ENCODE measurements at places on chromosomes 11 and 22.
A peak's percentile ranks its signal among the peaks of the same experiment; 100 is the strongest.

- DNase-seq, result no peak
Observed at GRCh38 chr11:112834277-112834755, 126.9 kb upstream of the NCAM1 start.

GRCh38 chr11:68353118-68353517 is 40.7 kb downstream of the LRP5 start:
- DNase-seq, result no peak

DNA sequence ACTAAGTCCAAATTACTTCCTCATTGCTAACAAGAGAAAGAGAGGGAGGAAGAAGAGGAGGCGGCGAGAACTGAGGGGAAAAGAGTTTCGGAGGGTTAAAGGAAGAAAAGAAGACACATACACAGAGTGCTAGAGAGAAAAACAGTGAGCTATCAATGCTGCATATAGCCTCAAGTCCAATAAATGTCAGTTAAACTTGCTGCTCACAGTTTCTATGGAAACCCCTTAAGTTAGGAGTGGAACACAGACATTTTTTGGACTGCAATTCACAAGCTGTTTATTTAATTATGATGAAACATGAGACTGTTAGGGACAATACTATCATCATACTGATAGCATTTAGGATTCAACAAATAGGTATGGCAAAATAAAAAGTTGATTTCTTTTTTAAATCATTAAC is 1320.4 kb downstream of the LRRC4C start:
- DNase-seq, result no peak

DNA sequence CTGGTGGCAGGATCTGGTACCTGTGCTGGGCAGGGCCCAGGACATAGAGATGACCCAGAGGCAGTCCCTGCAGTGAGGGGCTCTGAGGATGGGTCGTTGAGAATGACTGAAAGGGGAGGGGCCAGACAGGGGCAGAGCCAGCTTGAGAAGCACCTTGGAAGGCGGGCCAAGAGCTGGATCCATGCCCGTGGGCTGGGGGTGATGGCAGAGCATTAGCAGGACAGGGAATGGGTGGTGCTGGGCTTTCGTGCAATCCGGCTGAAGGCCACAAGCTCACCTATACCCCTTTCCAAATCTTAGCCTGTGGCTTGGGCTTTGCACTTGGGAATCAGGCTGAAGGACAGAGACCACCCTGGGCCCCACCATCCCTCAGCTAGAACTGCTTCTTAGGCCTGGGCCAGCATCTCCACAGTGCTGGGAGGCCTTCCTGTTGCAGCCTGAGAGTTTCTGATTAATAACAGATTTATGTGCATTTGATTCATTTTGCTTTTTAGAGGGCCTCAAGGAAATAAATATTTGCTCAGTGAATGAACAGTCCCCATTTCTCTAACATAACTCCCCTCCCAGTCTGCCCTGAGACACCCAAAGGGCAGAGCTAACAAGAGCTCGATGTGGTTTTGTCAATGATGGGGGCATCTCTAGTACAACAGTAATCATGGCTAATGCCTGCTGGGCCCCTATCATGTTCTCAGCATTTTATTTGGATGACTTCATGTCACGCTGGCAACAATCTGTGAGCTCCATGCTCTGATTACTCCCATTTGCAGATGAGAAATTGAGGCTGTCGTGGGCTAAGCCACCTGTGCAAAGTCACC is 39.3 kb downstream of the RIBC2 start:
- DNase-seq, result no peak

GRCh38 chr11:7677796-7678201 is 4.5 kb upstream of the CYB5R2 start:
- DNase-seq, result no peak

DNA sequence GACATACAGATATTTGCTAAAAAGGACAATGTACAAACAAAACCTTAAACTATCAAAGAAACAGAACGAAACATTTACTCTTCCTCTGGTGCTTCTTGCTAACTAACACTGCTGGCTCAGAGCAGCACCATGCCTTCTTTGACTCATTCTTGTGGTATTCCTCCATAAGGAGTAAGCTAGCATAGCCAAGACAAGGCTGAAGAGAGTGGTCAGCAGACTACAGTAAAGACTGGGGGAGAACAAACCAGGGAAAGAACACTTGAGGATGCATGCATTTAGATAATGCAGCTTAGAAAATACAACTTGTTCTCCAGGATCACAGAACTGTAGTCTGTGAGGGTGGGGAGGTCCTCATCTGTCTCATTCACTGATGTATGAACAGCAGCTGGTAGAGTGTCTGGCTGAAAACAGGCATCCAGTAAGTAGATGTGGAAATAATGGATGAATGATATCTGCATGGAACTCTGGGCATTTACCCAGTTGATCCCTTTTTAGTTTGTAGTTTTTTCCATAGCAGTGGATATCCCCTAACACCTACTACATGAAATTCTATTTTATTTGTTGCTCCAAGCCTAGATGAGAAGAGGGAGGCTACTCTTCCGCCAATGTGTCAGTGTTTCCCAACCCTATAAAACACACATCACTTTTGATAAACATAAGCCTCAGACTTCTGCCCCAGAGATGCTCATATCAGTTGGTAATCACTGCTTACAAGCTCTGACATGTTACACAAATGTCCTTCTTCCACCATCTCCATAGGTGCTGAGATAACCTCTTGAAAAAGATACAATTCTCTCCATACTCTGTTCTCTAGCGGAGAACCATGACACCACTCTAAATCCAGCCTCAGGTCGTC is 7.3 kb downstream of the SNX19 start:
- no peak for DNase-seq

GRCh38 chr11:118050208-118050891 is 26.5 kb upstream of the TMPRSS4 start:
- DNase-seq, result no peak

DNA sequence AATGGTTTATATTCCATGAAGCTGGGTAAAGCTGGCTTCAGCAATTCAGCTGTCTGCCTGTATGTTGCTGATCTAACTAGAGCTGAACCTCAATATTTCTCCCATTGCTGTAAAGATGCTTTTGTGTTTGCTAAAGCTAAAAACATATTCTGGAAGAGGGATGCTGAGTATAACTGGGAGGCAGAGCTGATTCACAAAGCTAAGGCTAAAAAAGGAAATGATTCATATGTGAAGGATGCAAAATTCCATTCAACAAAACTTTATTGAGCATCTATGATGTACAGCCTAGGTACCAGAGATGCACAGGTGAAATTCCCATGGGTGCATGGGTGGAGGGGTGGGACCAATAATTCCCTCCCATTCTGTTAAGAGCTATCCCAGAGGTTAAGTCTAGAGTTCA is 193.9 kb downstream of the KIF18A start:
- no peak for DNase-seq

DNA sequence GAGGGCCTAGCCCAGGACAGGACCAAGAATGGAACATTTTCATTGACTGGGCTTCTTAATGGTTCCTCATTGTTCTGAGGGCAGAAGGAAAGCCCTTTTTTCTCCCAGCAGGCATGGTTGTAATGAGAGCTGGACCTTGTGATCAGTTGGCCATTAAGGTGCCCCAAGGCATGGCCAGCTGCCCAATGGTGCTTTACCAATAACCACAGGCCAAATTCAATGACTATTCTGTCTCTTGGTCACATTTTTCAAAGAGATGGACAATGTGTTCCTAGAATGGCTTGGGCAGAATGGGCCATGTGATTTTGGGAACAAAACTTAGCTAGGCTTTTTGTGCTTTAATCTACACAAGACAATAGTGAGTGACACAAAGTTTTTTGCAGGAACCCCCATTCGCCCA is 7.3 kb downstream of the NAV2 start:
- no peak for DNase-seq

DNA sequence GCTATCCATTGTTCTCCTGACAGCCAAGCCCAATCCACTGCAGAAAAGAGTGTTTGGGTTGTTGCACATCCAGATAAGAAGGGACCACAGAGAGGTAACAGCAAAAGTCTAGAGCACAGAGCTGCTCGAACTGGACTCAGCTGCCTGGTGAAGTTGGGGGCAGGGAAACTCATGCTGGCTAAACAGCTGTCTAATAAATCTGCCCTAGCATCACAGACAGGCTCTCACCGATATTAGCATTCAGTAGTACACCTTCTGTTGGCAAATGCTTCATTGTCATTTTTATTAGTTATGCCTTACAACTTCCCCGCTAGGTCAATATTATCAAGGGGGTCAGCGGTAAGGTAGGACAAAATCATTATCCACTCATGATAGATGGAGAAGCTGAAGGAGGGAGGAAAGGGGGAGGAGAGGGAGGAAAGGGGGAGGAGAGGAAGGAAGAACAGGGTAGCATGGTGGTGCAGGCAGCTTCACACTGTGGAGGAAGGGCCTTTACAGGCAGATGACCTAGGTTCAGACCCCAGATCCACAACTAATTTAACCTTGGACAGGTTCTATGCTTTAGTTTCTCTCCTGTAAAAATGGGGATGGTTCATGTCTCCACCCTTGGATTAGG is 102.7 kb downstream of the LARGE1 start:
- no peak for DNase-seq

DNA sequence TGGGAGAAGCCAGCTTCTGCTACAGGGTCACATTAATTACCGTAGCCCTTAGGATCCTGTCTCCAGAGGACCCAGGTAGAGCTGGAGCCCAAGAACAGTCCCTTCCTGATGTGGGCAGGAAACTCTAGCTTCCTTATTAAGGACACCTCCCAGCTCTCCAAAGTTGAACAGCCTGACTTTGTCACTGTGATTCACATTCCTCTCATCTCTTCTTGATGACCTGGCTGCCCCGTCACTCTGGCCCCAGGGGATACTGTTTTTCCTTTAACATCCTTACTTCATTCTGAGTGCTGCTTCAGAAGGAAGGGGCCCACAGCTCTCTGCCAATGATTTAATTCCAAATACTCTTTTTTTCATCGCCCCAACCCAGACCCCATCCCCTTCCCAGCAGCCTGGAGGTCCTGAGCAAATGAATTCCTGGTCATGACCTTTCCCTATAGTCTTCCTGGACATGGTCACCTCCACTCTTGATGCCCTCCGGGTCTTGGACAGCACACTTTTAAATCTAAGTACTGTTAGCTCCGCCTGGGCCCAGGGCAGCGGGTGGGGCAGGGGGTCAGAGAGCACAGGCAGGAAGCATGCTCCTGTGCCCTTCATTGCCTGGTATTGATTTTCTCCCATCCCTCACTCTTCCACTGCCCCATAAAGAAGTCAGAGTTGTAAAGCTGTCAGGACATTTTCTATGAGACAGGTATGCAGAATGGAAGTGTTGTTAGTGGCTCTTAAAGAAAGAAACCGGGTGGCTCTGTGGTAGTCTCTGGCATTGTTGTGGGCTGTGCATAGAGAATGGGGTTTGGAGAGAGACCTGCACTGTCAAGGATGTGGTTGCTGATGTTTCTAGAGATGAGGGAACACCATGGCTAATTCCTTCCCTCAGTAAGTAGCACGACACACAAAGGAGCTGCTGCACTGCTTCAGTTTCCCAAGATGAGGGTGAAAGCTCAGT is 22.3 kb upstream of the SPON1 start:
- peak; percentile 16 for DNase-seq

DNA sequence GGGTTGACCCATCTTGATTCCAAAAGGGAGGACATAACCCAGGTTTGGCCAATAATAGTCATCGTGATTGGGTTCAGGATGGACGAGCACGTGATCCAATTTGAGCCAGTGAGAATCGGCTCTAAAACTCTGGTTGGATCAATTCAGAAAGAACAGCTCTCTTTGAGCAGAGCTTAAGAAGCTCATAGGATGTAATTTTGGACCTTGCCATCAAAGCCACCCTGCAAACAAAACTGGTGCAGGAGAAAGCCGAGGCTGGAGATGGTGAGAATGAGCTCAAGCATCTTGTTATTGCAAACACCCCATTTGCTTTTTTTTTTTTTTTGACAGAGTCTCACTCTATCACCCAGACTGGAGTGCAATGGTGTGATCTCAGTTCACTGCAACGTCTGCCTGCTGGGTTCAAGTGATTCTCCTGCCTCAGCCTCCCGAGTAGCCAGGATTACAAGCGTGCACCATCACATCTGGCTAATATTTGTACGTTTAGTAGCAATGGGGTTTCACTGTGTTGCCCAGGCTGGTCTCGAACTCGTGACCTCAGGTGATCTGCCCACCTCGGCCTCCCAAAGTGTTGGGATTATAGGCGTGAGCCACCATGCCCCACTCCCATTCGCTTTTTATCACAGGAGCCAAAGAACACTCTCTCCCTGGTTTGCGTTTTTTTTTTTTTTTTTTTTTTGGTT is 13.8 kb upstream of the MIAT start:
- DNase-seq, result no peak

DNA sequence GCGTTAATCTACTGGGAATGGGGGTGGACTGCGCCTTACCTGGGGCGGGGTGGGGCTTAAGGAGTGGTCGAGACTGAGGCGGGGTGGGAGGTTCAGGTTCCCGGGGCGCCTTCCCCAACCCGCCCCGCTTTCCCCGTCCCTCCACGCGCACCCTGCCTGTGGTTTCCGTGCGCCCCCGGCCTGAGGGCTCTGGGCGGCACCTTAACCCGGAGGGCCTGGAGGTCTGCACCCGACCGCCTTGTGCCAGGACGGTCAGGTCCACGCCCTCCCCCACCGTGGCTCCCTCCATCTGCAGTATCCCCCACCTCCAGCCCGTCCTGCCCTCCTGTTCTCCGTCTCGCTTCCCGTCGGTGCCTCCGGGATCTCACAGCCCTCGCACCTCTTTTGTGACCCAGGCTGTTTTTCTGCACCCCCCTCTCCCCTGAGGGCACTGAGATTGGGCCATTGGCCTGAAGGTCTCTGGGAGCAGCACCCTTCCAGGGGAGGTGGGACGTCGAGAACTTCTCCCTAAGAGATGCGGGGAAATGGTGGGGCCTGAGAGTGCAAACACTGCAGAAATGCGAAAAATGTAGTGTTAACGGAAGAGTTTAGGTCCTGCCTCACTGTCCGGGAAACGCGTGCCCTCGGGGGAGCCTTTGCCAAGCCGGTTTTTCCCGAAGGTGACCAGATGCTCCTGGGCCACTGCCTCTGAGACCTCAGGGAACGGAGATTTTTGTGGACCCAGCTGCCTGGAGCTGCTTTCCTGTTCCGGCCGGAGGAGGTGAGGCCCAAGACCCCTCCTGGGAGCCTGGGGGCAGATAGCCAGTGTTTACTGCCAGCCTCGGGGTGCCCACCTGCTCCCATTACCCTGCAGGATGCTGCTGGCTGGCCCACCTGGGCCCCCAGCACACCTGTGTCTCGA is 1.2 kb upstream of the ASCL2 start:
- DNase-seq, result no peak

DNA sequence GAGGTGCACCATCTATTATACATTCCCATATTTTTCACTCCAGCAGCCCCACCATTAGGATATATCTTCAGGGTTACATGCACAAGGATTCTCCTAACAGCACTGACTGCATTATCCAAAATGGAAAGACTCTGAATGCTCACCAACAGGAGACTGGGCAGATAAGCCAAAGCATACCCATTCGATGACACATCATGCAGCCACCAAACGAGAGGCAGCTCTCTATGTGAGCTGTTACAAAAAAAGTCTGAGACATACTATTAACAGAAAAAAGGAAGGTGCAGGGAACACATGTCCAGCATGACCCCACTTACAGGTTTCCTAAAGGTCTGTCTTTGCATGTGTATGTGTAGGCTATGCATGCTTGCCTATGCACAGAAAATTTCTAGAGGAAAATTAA is 12.4 kb upstream of the SERPIND1 start:
- no peak for DNase-seq

Measured in T follicular helper cell (primary cell).